ENCODE measurements at places on chromosomes 6 and 20. TPM values are rescaled to one million over a fixed set of nuclear protein-coding genes. Genes with fewer than 3 reads are reported as not detected.
A peak's percentile ranks its signal among the peaks of the same experiment; 100 is the strongest.

The LY6G6C gene
- 1.1 TPM for total RNA-seq

DNA sequence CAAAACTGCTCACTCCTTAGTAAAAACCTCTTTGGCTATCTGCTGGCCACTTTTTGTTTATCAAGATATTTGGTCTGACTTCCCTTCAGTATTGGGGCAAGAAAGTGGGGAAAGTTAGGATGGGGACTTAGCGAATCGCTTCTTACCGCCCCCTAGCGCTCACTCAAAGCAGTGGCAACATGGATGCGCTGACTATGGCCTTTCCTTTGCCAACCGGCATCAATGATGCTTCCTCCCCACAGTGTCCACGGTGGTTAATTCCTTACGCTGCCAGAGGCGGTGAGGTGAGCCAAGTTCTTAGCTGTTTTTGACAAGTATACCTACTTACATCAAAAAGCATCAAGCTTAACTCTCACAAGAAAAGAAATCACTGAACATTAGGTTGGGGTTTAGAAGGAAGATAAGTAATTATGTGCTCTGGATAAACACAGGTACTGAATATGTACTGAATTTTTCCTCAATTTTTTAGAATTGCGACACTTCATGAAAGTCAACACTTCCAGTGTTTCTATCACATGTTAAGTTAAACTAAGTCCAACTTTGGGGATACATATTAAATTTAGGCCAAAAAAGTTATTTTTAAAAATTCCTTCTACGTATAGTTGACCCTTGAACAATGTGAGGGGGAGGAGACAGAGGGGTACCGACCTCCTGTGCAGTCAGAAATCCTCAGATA lies 86.7 kb downstream of the GMDS start:
- no peak for ATAC-seq

The PDE7B gene
- total RNA-seq: 58.7 TPM

The FGD2 gene
- total RNA-seq: 1.8 TPM

The CRYBG1 gene
- total RNA-seq: 0.73 TPM

The GTSF1L gene
- total RNA-seq: not detected

GRCh38 chr20:48858075-48858790 lies 30.4 kb upstream of the PREX1 start:
- ATAC-seq: peak; percentile 36

DNA sequence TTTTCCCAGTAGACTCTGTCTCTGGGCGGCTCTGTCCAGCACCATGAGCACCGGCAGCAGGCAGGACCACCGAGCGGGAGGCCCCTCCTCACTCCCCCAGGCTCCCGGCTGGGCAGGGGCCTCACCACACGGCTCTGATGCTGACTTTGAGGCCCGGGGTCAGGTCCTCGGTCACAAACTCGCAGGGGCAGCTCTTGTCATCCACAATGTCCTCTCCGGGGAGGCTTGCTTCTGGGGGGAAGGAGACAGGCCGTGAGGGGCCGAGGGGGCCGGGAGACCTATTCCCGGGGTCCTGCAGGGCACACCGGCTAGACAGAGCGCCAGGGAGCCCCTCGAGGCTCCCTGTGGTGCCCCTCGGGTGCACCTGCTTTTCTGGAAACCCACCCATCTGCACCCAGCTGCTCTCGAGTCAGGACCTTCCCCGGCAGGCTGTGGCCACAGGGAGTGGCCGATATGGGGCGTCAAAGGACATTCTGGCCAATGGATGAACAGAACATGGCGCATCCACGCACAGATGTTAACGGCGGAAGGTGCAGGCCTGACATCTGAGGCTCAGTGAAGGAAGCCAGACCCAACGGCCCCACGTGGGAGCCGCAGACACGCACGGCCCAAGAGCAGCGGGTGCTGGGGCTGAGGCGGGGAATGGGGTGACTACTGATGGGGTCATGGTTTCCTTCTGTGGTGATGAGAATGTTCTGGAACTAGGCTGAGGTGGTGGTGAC lies 53.0 kb upstream of the CHRNA4 start:
- ATAC-seq: no peak

DNA sequence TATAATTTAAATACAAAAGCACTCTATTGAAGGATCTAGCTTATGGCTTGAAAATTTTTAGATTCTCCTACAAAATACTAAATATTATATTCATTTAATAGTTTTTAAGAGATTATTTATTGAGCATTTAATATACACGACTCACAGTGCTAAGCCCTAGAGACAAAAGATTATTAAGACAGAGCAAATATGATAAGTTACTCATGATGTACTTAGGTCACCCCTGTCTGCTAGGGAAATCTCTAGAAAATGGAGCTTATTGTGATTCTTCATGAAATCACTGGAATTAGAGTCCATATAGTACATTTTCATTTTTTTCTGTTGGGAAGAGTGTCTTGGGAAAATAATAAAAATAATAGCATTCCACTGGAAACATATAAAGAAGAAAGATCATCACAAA lies 37.8 kb downstream of the BEND6 start:
- ATAC-seq: no peak

The STMND1 gene
- total RNA-seq: 0.05 TPM

The SLC35D3 gene
- not detected for total RNA-seq

The MOG gene
- total RNA-seq: 1.7 TPM

- no peak for ATAC-seq
Measured at GRCh38 chr6:161660666-161661571, 387.1 kb upstream of the AGPAT4 start.

The PI16 gene
- 0.30 TPM for total RNA-seq

The MACROD2 gene
- 10.3 TPM for total RNA-seq

DNA sequence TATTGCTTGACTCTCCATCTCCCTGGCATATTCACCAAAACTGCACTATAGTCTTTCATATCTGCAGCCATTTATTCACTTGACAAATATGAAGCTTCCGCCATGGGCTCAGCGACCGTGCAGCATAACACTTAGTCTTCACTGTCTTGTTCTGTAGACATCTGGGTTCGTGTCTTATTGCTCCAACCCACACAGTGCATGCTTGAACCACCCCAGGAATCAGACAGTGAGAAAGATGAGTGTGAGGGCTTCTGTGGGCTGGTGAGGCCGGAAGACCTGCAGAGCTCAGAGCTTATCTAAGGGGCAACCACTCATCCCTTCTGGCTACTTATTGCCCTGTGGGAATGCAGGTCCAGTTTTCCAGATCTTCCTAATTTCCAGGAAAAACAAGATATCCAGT lies 19.9 kb upstream of the FAM50B start:
- no peak for ATAC-seq

The USP49 gene
- 14.0 TPM for total RNA-seq

GRCh38 chr6:129667034-129667433 lies 42.9 kb downstream of the ARHGAP18 start:
- ATAC-seq: no peak

- no peak for ATAC-seq
Measured at GRCh38 chr6:5068153-5068751, 16.9 kb upstream of the PPP1R3G start.

DNA sequence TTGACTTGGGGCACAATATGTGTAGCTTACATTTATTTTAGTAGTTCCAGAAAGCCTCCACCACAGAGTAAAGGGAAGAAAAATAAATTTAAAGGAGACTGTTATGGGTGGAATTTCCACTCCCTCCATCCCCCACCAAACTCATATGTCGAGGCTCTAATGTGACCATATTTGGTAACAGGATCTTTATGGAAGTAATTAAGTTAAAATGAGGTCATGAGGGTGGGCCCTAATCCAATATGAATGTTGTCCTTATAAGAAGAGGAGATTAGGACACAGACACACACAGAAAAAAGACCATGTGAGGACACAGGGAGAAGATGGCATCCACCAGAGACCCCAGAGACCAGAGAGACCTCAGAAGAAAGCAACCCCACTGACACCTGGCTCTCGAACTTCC lies 189.7 kb downstream of the EDN1 start:
- ATAC-seq: no peak

The TREML2 gene
- total RNA-seq: not detected

The IMPG1 gene
- total RNA-seq: 0.27 TPM

- ATAC-seq: peak; percentile 2
Measured at GRCh38 chr6:41940759-41941279, 789 bp downstream of the CCND3 start.

GRCh38 chr6:144725736-144726522 lies 440.8 kb downstream of the UTRN start:
- no peak for ATAC-seq

- ATAC-seq: no peak
Measured at GRCh38 chr6:6784514-6785162, 196.1 kb downstream of the LY86 start.

GRCh38 chr20:24754691-24755090 lies 194.4 kb upstream of the CST7 start:
- ATAC-seq: peak; percentile 18

GRCh38 chr6:158803733-158804143 lies 15.4 kb downstream of the EZR start:
- ATAC-seq: peak; percentile 59

The BTBD3 gene
- total RNA-seq: 22.0 TPM

DNA sequence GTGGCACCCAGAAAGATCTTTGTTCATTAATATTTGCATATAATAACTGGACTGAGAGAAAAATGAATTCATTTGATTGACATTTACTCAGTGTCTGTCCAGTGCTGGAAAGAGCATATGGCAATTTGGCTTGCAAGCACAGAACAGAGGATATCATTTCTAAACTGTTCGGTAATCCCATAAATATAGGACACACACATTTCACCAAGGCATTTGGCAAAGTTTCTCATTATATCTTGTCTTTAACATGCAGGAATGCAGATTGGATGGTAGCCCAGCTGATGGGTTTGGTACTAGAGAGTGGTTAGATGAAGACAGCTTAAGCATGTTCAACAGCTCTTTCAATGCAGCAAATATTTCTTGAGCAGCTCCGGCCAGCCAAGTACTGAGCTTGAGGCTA lies 259.2 kb downstream of the PRKN start:
- no peak for ATAC-seq

The KCNK16 gene
- total RNA-seq: not detected

GRCh38 chr20:4112481-4113421 lies 97.4 kb upstream of the RNF24 start:
- no peak for ATAC-seq

DNA sequence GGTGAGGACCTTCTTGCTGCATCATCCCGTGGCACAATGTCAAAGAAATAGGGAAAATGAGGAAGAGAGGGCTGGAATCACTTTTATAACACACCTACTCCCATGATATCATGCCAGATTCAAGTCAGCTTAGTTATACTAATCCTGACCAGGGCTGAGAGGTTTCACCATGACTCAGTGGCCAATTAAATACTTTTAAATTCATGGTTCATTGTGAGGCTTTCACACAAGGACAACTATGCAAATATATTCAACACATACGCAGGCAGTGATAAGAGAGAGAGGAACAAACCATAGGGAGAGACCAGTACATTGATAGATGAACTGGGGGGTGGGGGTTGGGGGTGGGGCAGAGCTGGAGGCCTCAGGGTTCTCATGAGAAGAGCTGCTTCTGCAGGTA lies 313.1 kb downstream of the LRFN2 start:
- ATAC-seq: no peak

The ARFGEF3 gene
- 2.3 TPM for total RNA-seq

GRCh38 chr6:139967497-139967896 lies 593.0 kb upstream of the CITED2 start:
- no peak for ATAC-seq

GRCh38 chr20:39954621-39955020 lies 734.4 kb downstream of the MAFB start:
- ATAC-seq: no peak

DNA sequence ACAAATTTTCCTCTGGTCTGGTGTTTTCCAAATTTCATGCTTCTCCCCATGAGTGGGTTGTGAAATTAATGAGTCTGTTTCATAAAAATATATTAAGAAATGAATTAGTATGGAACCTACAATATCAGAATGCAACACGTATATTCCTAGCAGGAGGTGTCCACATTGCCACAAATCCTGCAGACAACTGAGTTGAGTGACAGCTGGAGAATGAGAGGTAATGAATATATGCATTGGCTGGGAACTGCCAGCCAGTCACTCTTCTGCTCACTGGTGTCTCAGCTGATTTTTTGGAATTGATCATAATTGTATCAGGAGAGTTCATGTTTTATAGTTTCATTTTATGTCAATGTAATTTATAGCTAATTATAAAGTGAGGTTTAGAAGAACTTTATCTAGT lies 6.3 kb upstream of the ARFGEF3 start:
- no peak for ATAC-seq

GRCh38 chr6:130766239-130767144 lies 60.7 kb upstream of the SMLR1 start:
- no peak for ATAC-seq

The ISM1 gene
- total RNA-seq: 0.39 TPM

The KIF25 gene
- 0.38 TPM for total RNA-seq

- no peak for ATAC-seq
Measured at GRCh38 chr6:16871047-16871446, 109.8 kb upstream of the ATXN1 start.

GRCh38 chr20:5974531-5974930 lies 24.1 kb downstream of the MCM8 start:
- ATAC-seq: no peak

- no peak for ATAC-seq
Measured at GRCh38 chr6:3749977-3750316, 1.6 kb downstream of the PXDC1 start.

DNA sequence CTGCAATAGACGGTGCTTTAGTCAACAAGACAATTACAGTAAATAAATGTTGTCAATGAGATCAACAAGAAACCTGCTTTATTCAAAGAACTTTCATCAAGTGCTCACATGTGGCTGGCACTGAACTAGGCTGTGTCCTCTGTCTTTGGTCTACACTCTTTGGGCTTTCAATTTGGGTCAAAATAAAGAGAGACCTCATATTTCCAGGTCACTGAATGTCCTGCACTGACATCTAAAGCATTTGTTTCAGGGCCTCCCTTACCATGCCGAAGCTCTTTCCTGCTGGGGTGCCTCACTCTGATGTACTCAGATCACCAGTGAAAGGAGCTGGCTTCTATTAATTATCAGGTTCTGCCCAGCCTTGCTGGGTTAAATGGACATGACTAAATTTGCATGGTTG lies 32.0 kb downstream of the PDE7B start:
- ATAC-seq: no peak

GRCh38 chr20:58388882-58389323 lies at the start of gene VAPB:
VAPB (plus strand) TSS chr20:58389229; CDS start chr20:58389460, 231 bp downstream.
- ATAC-seq: peak; percentile 99

- peak; percentile 71 for ATAC-seq
Measured at GRCh38 chr6:160462551-160463109, 114.5 kb downstream of the SLC22A3 start.

The GABRR1 gene
- 0.15 TPM for total RNA-seq

GRCh38 chr6:74764486-74764885 lies 441.4 kb downstream of the COL12A1 start:
- peak; percentile 52 for ATAC-seq

Data from motor neuron (in vitro differentiated cells).